ENCODE measurements at places on chromosomes 12 and 14.
A peak's percentile ranks its signal among the peaks of the same experiment; 100 is the strongest.

- DNase-seq = peak; percentile 47
Measured at GRCh38 chr14:99644723-99645544, at the start of gene HHIPL1. Gene HHIPL1, plus strand, starts transcription at chr14:99645129. Its CDS starts 79 bp downstream, at chr14:99645208.

DNA sequence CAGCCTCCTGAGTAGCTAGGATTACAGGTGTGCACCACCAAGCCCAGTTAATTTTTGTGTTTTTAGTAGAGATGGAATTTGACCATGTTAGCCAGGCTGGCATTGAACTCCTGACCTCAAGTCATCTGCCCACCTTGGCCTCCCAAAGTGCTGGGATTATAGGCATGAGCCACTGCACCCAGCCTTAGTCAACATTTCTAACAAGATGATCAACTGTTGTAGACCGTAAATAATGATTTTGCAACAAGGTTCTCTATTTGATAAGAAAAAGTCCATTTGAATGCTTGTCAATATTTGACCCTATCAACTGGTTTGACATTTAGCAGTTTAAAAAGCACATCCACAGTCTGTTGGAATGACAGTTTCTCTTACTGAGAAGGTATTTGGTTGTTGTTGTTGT is 25.2 kb upstream of the NRDE2 start:
- no peak for DNase-seq

- DNase-seq = no peak
Measured at GRCh38 chr12:128455851-128456250, 188.9 kb downstream of the TMEM132C start.

- DNase-seq = no peak
Measured at GRCh38 chr14:94127330-94127729, 2.1 kb downstream of the IFI27L2 start.

GRCh38 chr14:85444635-85445034 is 85.3 kb upstream of the FLRT2 start:
- DNase-seq = peak; percentile 39

DNA sequence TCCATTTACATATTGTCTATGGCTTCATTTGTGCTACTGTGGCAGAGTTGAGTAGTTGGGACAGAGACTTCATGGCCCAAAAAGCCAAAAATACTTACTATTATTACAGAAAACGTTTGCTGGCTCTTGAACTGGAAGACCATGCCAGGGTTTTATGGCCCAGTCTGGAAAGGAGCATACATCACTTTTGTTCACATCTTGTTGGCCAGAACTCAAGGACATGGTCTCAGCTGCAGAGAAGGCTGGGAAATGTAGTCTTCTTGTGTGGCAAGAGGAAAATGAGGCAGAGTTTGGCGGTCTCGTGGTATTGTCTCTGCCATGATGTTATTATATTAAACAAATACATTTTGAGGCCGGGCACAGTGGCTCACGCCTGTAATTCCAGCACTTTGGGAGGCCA is 509.6 kb downstream of the MED13L start:
- no peak for DNase-seq

GRCh38 chr12:56749359-56749758 is 2.8 kb downstream of the PRIM1 start:
- no peak for DNase-seq

DNA sequence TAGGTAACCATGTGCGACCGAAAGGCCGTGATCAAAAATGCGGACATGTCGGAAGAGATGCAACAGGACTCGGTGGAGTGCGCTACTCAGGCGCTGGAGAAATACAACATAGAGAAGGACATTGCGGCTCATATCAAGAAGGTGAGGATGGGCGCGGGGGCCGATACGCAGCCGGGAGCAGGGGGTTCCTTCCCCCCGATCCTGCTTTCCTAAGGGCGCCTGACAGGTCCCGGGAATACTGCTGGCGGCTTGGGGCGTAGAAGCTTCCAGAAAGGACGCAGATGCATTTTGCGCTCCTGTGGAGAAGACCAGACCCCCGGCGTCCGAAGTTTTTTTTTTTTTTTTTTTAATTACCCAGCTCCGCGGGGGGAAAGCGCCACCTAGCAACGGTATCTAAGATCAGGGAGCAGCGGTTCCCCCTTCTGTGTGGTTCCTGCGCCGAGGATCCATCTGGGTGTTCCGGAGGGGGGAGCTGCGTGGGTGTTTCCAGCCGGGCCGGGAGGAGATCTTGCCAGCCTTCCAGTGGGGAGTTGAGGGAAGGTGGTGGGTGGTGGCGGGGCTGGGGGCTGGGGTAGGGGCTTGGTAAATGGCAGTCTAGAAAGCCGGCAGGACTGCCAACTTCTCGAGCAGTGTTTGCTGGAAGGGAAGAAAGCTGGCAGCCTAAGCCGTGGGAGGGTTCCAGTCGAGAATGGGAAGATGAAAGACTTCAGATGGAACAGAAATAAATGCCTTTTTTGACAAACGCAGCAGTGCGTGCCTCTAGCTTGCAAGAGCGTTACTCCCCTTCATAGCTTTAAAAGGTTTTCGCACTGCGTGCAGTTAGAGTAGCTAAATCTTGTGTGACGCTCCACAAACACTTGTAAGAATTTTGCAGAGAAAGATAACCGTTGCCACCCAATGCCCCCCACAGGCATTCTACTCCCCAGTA is 764 bp downstream of the DYNLL1 start:
- DNase-seq = peak; percentile 61

DNA sequence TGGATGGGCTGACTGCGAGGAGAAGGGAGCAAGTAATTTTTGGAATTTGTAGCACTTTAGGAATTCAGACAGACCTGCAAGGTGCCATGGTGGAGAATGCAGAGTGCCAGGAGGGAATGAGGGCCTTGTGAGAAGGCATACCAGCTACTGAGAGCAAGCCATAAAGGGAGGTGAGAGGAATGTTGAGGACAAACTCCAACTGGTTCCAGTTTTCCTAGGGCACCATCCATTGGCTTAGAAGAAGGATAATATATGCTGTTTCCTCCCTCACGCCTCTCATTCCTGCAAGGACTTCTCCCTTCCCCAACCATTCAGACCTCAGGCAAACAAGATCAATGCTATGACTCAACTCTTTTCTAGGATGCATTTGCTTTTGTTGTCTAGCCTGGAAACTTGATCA is 11.2 kb upstream of the DAAM1 start:
- DNase-seq = no peak

- no peak for DNase-seq
Measured at GRCh38 chr12:108308395-108309085, 30.6 kb downstream of the CMKLR1 start.

- peak; percentile 87 for DNase-seq
Measured at GRCh38 chr12:96774496-96775256, 132.4 kb upstream of the NEDD1 start.

- no peak for DNase-seq
Measured at GRCh38 chr14:105073720-105074600, 8.7 kb upstream of the GPR132 start.

DNA sequence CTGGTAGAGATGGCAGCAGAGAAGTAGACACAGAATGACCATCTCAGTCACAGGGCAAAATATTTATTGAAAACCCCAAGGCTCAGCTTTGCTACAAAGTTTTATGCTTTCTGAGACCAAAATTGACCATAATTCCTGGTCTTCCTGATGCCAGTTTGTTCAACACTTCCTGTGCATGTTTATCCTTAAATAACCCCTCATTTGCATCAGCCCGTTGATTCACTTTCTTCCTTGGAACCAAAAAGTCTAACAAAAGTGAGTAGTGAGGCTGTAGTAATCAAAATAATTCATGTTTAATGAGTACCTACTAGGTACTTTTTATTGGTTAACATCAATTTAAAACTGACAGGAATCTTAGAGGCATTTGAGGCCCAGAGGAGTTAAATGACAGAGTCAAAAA is 51.7 kb downstream of the TRHDE start:
- DNase-seq = peak; percentile 62

GRCh38 chr14:53571641-53572328 is 384.8 kb downstream of the BMP4 start:
- DNase-seq = no peak

DNA sequence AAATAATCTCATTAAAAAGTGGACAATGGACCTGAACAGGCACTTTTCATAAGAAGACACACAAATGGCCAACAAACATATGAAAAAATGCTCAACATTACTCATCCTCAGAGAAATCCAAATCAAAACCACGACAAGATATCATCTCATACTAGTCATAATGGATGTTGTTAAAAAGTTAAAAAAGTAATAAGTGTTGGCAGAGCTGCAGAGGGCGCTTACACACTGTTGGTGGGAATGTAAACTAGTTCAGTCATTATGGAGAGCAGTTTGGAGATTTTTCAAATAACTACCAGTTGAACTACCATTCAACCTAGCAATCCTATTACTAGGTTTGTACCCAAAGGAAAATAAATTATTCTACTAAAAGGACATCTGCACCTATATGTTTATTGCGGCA is 47.2 kb downstream of the FOXG1 start:
- DNase-seq = peak; percentile 4

- DNase-seq = no peak
Measured at GRCh38 chr12:121534495-121535148, 46.2 kb downstream of the KDM2B start.

- no peak for DNase-seq
Measured at GRCh38 chr12:78316136-78316535, 485.4 kb downstream of the NAV3 start.

DNA sequence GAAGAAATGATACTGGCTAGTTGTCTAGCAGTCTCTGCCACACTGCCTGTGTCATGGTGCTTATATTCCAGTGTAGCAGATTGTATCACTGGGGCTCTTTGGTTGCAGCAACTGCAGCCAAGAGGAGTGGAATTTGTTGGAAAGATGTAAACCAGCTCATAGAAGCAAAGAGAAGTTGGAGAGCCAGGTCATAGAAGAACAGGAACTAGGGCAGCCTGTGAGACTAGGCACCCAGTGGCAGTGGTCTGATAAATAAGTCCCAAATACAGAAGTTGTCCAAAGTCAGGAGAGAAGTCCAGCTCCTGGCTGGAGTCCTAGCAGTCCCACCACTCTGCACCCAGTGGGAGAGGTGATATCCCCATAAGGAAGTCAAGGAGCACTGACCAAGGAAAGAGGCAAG is 172.5 kb upstream of the ARID2 start:
- DNase-seq = no peak

DNA sequence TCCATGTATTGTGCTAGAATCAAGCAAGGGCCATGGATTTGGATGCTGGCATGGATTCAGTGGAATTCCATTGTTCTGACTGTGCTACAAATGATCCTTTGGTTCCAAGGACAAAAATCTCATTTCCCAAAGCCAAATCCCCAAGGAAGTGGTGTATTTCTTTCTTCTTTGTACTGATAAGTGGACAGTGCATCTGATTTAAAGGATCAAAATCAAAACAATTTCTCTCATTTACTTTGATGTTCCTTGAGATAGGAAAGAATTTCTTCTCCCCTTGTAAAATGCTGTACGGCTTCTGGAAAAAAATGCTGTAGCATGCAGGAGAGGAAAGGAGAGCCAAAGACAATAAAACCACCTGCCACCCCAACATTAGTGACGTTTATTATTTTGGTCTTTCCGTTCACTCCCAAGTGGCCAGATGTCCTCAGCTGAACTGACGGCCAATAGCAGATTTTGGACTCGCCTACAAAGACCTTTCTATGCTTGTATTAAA is 185.7 kb downstream of the PRKD1 start:
- peak; percentile 61 for DNase-seq

DNA sequence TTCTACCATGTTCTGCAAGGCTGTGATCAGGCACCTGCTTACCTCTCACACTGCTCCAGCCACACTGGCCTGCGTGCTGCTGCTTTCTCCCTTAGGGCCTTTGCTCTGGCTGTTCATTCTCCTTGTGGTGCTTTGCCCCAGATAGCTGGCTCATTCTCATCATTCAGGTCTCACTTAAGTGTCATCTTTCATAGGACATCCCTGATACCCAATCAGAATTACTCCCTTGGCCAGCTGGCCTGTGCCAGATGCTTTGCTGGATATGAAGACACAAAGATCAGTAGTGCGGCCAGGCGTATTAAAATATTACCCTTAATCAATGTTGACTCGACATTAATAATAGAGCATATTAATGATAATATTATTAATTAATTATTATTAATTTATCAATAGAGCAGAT is 143.8 kb upstream of the FGD4 start:
- DNase-seq = no peak

GRCh38 chr12:2963760-2964292 is 4.6 kb downstream of the TEAD4 start:
- DNase-seq = peak; percentile 50

DNA sequence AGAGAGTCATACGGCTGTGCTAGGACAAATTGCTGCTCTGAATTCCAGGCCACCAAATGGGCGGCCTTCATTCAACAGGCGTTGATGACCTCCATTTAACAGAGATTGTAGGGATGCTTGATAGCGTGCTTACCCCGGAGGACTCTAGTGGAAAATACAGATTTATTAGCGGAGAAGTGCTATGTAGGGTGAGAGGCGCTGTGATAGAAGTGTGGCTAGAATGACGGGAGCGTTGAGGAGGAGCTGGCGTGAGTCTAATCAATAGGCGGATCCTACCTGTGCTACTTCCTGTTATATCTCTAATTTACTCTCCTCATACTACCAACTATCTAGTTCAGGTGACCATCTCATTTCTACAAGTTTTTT is 668 bp downstream of the MRPS35 start:
- peak; percentile 23 for DNase-seq

DNA sequence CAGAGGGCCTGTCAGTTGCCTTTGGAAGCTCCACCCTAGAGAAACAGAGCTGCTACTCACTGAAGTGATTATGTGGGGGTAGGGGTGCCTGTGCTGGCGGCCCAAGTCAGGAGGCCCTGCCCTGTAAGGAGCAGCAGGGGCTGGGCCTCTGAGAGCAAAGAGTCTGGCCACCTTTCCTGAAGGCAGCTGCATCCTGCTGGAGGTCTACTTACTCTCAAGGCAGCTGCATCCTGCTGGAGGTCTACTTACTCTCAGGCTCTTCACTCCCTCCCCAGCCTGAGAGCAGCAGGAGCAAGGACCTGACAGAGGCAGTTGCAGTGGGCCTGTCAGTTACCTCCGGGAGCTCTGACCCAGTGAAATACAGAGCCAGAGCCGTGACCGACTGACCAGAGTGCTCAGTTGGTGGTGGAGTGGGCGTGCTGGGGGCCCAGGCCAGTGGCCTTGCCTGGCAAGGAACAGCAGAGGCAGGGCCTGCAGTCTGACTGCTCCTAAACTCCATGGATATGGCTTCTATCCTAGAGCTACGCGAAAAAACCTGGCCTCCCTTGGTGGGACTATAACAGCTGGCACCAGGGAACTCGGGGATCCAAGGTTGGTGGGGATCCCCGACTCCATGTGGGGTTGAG is 32.3 kb downstream of the RAD51B start:
- no peak for DNase-seq

DNA sequence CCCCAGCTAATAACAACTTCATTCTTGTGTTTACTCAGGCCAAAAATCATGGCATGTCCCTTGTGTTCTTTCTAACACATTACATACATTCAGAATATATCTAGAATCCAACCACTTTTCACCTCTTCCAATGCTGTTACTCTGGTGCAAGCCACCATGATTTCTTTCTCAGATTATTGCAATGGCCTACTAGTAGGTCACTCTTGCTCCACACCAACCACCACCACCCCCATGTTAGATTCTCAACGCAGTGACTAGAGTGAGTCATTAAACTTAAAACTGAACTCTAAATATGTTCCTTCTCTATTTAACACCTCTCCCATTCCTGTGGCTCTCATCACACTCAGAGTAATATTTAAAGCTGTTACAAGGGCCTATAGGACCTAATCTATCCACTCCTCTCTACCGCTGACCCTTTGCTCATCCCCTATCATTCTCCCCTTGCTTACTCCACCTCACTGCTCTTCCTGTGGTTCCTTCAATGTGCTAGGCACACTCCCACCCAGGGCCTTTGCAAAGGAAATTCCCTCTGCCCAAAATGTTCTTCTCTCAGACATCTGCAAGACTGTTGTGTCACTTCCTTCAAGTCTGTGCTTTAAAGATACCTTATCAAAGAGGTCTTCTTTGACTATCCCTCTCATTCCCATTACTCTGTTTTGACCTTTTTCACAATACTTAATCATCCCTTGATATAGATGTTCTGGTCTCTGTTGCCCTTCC is 6.6 kb downstream of the RTN1 start:
- DNase-seq = no peak
